ENCODE measurements at places on chromosomes 2 and 18. TPM values are rescaled to one million over a fixed set of nuclear protein-coding genes. Genes with fewer than 3 reads are reported as not detected.

GPR35 gene
- total RNA-seq, result 1.9 TPM

GPR55 gene
- 0.22 TPM for total RNA-seq

PLA2R1 gene
- 8.3 TPM for total RNA-seq

CHRNG gene
- total RNA-seq, result not detected

DNA sequence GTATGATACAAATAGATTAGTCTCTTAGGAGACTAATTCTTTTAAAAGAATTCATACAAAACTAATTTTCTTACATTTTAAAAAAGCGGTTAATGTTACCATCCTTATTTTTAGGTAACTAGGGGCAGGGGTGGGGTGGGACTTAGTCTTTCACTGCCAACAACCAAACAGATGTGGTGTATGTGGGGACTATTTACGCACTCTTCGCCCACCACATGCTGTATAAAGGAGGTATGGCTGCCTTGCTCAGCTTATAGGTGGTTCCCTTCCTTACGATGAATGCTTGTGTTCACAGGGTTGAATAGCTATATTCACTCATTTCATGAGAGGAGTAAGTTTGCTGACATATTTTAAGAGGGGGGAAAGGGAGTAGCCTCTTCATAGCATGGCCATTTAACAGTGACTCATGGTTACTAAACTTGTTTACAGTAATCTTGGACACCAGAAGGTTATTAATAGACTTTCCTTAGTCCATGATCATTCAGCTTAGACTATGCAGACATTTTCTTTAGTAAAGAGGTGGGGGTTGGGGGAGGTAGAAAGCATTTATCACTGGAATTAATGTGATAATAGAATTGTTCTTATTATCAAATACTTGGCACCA lies 61.8 kb downstream of the CAB39 start:
- DNase-seq, result no peak

DNA sequence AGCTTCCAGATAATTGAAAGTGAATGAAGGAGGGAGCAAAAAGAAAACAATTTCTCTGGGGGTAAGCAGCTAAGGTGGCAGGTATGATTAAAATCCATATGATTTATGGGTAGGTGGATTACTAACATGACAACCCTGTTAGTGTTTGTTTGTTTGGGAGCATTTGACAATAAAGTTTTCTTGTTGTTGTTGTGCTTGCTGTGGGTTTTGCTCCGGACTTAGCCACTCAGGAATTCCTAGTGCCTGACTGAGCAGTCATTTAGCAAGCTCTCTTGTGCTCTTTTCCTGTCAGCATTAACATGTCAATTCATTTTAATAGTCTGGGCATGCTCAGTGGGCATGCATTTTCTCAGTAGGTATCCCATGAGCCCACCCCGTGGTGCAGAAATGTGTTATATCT lies 674.8 kb upstream of the ZEB2 start:
- DNase-seq, result no peak

DNA sequence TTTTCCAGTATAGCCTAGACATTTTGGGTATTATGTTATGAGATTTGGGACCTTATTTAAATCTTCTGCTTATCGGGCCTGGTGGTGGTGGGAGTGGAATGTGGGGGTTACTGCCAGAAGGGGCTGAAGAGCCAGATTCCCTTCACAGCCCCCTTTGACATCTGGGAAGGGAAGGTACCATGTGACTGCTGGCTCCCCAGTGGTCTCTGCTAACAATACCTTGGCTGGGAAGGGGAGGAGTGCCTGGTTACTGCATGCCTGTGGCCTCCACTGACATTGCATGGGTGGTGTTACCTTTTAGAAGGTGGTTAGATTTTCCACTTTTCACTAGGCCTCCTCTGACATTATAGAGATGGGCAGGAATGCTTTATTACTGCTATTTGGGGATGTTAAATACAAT lies 8.0 kb downstream of the ATP9B start:
- no peak for DNase-seq

- DNase-seq, result peak; percentile 71
Observed at GRCh38 chr2:129742415-129743180, 236.9 kb upstream of the RAB6C start.

Measured in mesenteric fat pad (tissue), 1 donor.